ENCODE measurements at places on chromosomes 4 and X. TPM values are rescaled to one million over a fixed set of nuclear protein-coding genes. Genes with fewer than 3 reads are reported as not detected.

GPRASP1 gene
- polyA plus RNA-seq = 0.81 TPM

CSAG2 gene
- not detected for polyA plus RNA-seq

DNA sequence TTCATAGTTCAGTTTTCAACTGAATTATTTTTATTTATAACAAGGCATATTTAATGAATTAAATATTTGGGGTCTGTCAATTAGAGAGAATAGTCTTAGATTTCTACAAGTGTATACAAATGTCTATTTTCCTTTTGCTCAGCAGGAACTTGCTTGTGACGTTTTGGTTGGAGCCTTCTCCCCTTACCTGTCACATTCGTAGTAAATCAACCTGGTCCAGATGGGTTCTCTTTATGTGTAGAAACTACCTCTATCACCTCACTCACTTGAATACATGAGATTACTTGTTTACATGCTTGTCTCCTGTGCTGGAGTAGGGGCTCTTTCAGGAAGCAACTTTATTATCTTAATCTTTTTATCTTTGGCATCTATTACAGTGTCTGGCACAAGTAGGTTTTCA lies 938.3 kb upstream of the IGFBP7 start:
- H3K27me3 ChIP-seq = no peaks in the 10 kb centered on the region
- no peak for DNase-seq
- no peak overlapping the region for H3K27ac ChIP-seq

GRCh38 chrX:110512341-110512740 lies 153.7 kb downstream of the RTL9 start:
- no peaks in the 10 kb centered on the region for H3K4me1 ChIP-seq
- H3K4me3 ChIP-seq = no peak overlapping the region
- no peak for DNase-seq
- H3K36me3 ChIP-seq = no peaks in the 10 kb centered on the region
- no peak overlapping the region for H3K27ac ChIP-seq

MGARP gene
- 0.25 TPM for polyA plus RNA-seq

GRCh38 chr4:102678107-102678506 lies 82.7 kb downstream of the MANBA start:
- no peak overlapping the region for H3K27ac ChIP-seq
- no peaks in the 10 kb centered on the region for H3K4me1 ChIP-seq
- DNase-seq = no peak
- no peaks in the 10 kb centered on the region for H3K36me3 ChIP-seq

PHKA1 gene
- 0.27 TPM for polyA plus RNA-seq

DNA sequence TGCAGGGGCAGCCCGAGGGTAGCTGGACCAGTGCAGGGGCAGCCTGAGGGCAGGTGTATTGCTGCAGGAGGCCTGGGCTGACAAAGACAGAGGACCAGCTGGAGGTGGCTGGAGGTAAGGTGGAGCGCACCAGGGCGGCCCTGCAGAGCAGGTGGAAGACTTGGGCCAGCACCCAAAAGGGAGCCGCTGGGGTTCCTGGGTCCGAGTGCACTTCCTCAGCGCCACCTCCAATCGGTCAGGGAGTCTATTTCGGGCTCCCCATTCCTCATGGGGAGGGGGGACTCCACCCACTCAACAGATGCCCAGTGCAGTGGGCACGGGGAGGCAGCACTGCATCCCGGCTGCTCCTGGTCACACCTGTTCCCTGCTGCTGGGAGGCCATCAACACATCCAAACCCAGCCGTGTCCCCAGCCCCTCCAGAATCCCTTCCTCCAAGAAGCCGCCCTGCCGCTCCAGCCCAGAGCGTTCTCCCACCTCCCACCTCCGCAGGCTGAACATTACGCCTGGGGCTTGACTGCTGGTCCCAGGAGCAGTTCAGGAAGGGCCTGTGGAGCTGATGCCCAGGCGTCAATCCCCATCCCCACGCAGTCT lies 1.5 kb downstream of the LRPAP1 start:
- no peaks in the 10 kb centered on the region for H3K27me3 ChIP-seq
- H3K4me1 ChIP-seq = peaks cover 12% of the 10 kb centered on the region
- DNase-seq = no peak
- peaks cover 3% of the 10 kb centered on the region for H3K36me3 ChIP-seq
- H3K27ac ChIP-seq = no peak overlapping the region
- H3K4me3 ChIP-seq = peak overlapping the region; percentile 91

DNA sequence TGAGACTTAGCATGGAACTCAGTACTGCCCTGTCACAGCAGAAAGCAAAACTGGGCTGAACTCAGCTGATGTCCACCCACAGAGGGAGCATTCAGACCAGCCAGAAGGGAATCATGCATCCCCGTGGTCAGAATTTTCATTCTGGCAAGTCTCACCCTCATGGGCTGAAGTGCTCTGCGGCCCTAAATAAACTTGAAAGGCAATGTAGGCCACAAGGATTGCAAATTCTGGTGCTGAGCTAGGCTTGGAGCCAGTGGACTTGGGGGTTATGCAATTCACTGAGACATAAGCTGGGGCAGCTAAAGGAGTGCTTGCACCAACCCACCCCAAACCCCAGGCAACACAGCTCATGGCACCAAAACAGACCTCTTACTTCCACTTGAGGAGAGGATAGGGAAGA lies 494.1 kb downstream of the GABRG1 start:
- H3K4me3 ChIP-seq = no peak overlapping the region
- no peak overlapping the region for H3K27ac ChIP-seq
- H3K36me3 ChIP-seq = no peaks in the 10 kb centered on the region
- DNase-seq = no peak
- no peaks in the 10 kb centered on the region for H3K27me3 ChIP-seq
- no peaks in the 10 kb centered on the region for H3K4me1 ChIP-seq

NMU gene
- polyA plus RNA-seq = 0.24 TPM

TMSB15C gene
- polyA plus RNA-seq = 2.9 TPM

NAP1L5 gene
- polyA plus RNA-seq = 0.45 TPM

DNA sequence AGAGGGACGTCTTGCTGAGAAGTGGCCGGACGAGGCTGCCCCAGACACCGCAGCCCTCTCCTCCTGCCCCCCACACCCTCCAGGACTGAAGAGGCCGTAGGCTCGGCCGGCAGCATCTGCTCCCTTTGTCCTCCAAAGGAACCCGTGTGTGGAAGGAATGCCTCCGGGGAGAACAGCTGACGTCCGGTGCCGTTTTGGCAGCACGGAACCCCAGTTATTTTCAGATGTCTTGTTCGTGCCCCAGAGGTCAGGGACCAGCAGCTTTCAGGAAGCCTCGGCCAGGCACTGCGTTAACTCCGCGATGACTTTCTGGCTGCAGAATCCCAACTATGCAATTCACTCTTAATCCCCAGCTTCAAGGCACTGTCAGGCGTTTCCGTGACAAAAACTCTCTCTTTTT lies 10.9 kb upstream of the PPP2R3B start:
- no peaks in the 10 kb centered on the region for H3K27me3 ChIP-seq
- no peaks in the 10 kb centered on the region for H3K36me3 ChIP-seq
- no peaks in the 10 kb centered on the region for H3K4me1 ChIP-seq
- no peak overlapping the region for H3K4me3 ChIP-seq
- no peak overlapping the region for H3K27ac ChIP-seq

DNA sequence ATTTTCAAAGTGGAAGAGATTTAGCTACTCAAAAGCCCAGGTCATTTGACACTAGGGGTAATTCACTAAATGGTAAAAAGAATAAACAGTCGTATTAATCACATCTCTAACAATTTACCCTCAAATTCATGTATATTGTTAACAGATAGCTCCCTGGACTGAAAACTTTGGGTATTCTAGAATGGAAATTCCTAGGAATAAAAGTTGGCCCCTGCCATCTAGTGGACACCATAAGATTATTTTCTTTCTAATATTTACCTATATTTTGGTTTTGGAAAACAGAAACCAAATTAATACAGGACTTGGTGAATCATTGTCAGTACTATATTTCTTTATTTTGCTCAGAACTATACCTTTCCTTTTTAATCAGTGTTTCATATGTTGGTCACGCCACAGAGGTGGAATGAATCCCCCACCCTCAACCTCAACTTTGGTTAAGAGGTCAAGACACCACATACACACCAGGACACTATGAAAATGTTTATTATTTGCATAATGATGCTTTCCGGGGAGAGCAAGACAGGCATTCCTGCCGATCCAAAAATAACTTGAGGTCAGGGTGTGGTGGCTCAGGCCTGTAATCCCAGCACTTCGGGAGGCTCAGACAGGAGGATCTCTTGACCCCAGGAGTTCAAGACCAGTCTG lies 96.2 kb upstream of the APOOL start:
- peak; percentile 1 for DNase-seq
- H3K27me3 ChIP-seq = no peaks in the 10 kb centered on the region
- no peaks in the 10 kb centered on the region for H3K4me1 ChIP-seq
- no peak overlapping the region for H3K4me3 ChIP-seq
- no peaks in the 10 kb centered on the region for H3K36me3 ChIP-seq
- no peak overlapping the region for H3K27ac ChIP-seq

DNA sequence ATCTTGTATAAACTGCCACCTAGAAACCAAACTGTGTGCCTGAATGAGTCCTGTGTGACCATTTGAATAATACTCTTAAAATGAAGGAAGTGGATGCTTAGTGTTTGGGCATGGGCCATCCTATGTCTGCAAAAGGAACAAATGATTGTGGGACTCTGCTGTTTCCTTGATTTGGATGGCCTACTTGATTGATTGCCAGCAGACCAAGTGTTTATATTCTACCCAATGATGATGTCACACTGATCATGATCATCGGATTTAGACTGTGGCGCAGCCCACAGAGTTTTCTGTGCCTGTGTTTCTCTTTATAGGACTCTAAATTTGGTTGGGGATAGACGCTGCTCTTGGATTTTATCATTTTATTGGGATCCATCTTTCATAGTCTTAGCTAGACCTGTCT lies 4.4 kb downstream of the SEPTIN11 start:
- DNase-seq = no peak
- H3K36me3 ChIP-seq = peaks cover 3% of the 10 kb centered on the region
- H3K27ac ChIP-seq = no peak overlapping the region
- no peak overlapping the region for H3K4me3 ChIP-seq
- no peaks in the 10 kb centered on the region for H3K27me3 ChIP-seq
- H3K4me1 ChIP-seq = peaks cover 20% of the 10 kb centered on the region

GRCh38 chr4:8731364-8731763 lies 138.8 kb downstream of the CPZ start:
- no peak overlapping the region for H3K4me3 ChIP-seq
- no peak for DNase-seq
- H3K36me3 ChIP-seq = no peaks in the 10 kb centered on the region
- no peaks in the 10 kb centered on the region for H3K27me3 ChIP-seq
- no peaks in the 10 kb centered on the region for H3K4me1 ChIP-seq

MAP9 gene
- polyA plus RNA-seq = 0.22 TPM

TLR1 gene
- polyA plus RNA-seq = 1.1 TPM

Data from small intestine (tissue), 16 donors.